ENCODE measurements at places on chromosomes 12 and 14.
A peak's percentile ranks its signal among the peaks of the same experiment; 100 is the strongest.

DNA sequence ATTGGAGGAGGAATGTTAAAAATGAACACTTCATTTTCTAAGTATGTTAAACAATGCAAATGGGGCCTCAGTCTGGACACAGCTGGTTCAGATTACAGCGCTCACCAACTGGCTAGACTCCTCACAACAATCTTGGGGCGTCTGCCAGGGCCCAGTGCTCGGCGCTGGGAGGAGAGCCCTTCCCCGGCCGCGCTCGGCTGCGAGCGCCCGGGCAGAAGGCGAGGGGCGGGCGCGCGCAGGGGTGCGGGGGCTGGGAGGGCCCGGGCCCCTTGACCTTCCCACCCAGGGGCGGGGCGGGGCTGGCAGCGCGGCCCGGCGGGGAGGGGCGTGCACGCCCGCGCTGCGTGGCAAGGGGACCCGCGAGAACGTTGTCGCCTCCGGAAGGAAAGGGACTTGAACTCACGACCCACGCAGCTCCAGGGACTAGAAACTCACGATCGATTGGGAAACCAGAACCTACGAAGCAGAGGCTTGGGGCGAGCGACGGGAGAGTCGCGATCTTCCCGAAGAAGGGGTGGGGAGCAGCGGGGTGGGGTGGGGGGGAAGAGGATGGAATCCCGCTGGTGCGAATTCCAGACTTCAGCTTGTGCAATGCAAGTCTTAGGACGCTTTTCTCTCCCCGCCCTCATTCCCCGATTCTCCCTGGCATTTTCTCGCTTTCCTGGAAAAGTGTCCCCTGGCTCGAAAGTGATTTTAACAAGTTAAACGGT, at the start of gene FBLN5:
FBLN5 (minus strand) TSS at position 220 of the 710 bp plus-strand sequence. CDS start 465 bp downstream, outside the sequence.
- peak; percentile 11 for DNase-seq

DNA sequence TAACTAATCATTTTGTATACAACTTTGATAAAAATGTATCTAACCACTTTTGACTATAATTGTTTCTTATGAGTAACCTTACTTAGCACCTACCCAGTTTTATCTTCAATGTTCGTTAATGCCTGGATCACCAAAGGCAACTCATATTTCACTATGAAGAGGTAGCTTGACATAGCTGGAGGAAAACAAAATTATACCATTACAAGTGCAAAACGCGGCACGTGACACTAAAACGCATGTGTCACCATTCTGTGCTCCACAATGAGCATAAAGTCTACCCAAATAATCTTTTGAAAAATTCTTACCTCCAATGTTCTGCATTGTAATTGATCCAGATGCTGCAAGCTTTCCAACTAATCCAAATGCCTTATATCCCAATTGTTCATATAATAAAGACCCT, 5.8 kb downstream of the SLC38A2 start:
- no peak for DNase-seq

DNA sequence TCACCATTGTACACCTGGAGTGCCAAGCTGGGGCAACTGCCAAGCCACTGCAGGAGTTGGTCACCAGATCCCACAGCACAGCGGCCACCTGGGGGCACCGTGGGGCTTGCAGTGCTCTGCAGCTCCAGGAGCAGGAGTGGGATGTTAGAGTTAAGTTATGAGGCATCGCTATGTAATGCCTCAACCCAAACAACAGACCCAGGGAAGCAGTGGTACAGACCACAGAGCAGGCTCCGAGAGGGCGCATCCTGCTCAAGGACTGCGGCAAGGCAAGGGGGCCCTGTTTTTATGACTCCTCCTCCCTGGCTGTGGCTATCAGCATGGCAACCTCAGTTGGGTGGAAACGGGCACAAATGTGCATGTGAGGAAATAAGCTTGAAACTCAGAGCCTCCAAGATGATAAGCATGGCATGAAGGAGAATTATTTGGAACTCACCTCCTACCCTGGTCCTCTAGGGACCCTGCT, 63.1 kb downstream of the ARL6IP4 start:
- peak; percentile 92 for DNase-seq

DNA sequence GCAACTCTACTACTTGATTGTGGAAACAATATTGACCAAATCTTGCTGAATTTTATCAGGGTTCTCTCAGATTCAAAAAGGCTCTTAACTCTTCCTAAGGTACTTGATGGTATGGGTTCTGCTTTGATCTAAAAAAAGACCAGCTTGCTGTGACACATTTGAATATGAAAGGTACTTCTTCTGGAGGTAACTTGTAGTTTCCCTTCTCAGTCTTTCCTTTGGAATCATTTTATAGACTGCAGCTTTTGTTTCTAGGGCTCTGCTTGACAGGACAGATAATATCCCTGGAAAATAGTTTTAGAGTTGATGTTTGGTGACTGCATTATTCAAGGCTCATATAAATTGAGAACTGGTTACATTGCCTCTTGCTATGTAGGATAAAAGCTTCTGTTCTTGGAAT, 251.9 kb downstream of the FUT8 start:
- DNase-seq, result no peak

- no peak for DNase-seq
These were observed 164.2 kb upstream of the CLEC14A start for GRCh38 chr14:38420048-38420447.

- DNase-seq, result no peak
These were observed 25.7 kb downstream of the RDH12 start for GRCh38 chr14:67727361-67727760.

DNA sequence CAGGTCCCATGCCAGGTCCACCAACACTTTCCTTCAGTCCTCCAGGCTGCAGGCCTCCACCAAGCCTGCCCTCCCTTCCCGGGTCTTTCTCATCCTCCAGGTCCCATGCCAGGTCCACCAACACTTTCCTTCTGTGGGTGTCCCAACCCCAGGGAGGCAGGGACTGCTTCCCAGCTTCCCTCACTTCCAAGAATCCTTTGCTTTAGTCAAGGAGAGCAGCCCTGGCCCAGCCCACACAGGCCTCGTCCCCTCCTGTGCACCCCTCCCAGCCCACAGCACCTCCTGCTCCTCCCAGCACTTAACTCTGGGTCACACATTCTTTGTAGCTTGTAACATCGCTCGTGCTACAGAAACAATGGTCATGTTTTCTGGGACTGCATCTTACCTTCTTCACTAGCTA, 72.9 kb downstream of the TESC start:
- no peak for DNase-seq

DNA sequence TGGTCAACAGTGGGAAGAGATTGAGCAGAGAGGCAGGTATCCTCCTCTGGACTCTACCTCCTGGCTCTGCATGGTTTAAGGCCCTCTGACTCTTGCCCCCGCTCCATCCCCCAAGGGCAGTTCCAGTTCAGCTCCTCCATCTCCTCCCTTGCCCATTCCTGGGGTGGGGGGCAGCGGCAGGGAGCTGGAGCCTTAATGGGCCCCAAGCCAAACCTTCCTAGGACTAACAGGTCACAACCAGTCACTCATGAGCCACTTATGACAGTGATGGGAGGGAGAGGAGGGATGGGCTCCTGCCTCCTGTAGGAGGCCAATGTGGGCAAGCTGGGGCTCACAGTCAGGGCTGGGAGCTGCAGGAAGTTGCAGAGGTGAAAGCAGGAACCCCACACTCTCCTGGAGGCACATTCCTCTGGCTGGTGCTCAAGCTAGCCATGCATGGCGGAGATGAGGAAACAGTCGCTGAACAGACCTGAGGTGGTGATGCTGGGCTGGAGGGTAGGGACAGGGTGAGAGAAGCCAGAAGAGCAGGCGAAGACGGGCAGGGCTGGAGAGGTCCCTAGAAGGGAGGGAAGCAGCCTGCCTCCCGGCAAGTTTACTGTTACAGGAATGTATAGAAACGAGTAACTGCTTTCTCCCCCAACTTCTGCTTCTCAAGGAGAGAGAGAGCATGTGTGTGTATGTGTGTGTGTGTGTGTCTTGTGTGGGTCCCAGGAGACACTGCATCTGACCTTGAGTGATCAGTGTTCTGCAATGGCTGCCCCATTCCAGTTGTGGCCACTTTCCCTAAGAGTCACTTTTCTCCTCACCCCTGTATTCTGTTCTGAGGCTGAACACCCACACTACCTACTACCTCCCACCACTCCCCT, 5.0 kb upstream of the RAPGEF3 start:
- DNase-seq, result peak; percentile 76

DNA sequence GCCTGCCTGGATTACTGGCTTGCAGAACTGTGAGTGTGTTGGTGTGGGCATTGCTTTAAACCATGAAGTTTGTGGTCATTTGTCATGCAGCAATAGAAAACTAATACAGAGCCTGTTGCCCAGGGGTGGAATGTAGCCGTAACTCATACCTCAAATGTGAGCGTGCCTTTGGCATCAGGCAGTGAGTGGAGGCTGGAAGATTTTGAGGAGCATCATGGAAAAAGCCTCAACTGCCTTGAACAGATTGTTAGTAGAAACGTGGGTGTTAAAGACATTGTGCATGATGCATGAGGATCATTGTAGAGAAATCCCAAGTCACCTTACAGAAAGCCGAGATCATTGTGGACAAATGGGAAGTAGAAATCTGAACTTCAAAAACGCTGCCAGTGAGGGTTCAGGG, 580.5 kb downstream of the AACS start:
- DNase-seq, result no peak

DNA sequence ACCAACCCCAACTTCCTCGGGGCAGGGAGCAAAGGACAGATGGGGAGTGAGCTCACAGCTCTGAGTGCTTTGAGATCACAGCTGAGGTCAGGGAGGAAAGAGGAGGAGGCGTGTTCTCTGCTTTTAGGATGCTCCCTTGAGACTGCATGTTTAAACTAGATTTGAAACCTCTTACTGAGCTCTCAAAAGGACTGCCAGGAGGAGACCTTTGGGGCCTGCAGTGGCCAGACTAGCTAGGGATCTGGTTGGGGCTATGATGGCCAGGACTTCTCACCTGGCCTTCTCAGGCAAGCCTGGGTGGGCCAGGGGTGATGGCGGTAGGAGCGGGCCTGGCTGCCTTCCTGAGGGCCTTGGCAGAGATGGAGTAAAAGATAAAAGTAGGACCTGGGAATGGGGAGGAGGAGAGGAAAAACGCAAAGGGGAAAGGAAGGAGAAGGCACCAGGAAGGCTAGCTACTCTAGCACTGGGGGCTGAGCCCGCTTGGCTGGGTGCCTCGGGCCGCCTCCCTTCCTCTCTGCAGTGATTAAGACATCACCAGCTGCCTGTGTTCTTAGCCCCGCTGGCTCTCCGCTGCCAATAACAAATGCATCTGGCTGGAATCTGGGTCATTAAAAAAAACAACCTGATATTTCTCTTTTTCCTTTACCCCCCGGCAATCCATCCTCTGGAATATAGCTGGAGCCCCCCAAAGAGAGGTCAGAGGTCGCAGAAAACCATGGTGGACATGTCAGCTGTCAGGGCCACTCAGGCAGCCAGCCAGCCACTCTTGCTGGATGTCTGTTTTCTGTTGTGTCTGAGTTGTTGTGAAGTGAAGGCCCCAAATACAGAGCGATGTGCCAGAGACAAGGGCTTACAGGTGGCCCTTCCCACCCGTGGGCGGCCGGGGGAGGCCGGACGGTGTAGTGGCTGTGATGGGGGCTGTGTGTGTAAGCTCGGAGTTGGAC, 141.3 kb downstream of the TSPAN9 start:
- DNase-seq, result peak; percentile 60

GRCh38 chr12:95805864-95806671, 15.5 kb upstream of the NTN4 start:
- DNase-seq, result no peak

- no peak for DNase-seq
These were observed 36.7 kb downstream of the RBM19 start for GRCh38 chr12:113929312-113929989.

DNA sequence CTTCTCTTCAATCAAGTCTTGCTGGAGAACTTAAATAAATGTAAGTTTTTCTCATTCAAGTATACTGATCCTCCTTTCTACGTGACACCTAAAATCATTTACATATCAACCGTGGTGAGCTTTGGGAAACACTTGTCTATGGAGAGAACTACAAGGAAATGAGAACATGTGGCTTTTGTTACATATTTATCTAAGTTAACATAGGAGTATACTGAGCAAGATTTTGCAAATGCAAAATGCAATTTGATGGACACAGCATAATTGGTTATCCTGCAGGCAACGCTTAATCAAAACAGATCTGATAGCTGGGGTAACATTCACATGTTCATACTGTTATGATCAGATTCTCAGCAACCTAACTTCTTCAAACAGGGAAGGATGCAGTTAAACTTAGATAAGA, 376.3 kb downstream of the TMEM132D start:
- DNase-seq, result no peak

DNA sequence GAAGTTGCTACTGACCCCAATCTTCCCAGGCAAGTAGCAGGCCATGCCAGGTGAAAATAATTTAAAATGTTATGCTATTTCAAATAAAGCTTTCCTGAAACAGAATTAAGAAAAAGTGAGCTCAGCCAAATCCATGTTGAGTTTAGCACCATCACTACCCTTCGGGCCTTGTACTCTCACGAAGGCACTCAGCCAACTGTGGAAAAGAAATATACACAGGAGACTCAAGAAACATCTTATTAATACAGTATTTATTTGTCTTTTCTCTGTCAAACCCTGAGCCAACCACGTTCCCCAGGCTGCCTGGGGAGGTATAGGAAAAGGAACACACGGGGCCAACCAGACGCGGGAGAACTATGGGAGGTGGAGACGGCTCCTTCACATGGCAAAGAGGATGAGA, 10.9 kb downstream of the ATP5MC2 start:
- DNase-seq, result no peak

DNA sequence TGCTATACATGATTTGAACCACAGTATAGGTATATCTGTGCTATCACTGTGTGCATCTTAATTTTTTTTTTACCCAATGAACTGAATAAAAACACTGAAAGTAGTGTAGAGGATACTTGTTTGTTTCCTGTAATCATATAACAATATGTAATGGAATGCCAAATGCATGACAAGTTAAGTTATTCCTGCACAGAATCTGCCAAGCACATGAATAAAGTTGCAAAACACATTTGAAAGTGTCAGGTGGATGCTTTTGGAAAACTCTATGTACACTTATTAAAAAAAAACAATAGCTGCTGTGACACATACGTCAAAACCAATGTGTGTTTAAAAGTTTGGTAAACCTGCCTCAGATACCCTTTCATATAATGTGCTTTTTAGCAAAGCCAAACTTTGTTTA, 1638.1 kb upstream of the SEL1L start:
- no peak for DNase-seq

DNA sequence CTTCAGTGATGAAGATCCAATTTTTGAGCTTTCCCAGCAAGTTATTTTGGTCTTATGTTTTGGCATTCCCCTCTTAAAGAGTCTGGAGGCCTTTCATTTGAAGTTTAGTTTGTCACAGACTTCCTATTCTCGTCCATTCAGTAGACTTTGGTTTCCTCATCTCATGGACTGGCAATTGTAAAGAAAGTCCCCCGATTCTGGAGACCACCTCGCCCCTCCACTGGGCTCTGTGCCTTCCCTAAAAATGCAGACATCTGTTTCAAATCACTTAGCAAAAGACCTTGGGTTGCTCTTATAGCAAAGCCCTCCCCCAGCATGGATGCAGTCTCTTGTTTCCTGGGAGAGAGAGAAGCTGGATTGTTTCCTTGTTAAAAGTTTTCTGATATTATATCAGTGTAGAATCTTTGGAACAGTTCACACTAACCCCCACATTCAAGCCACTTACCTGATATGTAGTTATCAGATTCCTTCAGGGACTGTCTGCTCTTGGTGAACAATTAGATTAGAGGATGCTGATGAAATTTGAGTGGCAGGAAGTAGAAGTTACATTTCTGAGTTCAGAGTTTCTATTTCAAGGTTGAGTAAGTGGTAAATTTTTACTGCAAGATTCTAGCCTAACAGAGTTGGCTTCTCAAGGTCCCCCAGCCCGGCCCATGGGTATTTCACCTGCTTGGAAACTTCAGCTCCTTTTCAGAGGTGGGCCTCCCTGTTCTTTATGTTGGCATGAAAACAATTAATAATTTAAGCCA, 56.3 kb downstream of the PLXNC1 start:
- no peak for DNase-seq

Data from NB4 (cell line).